ENCODE measurements at places on chromosomes 12 and 14. TPM values are rescaled to one million over a fixed set of nuclear protein-coding genes. Genes with fewer than 3 reads are reported as not detected.

DNA sequence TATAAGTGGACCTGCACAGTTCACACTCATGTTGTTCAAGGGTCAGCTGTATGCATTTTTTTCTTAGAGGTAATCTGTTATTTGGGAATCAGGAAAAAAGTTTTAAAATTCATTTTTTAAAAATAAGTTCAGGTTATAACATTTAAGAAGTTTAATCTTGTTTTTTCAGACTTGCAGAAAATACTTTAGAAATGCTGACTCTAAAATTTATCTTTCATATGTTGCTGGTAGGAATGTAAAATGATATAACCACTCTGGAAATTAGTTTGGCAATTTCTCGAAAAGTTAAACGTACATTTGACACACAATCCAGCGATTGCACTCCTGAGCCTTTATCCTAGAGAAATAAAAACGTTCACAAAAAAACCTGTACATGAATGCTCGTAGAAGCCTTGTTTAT lies 4.7 kb downstream of the VRK1 start:
- DNase-seq, result no peak

- no peak for DNase-seq
These were observed 38.8 kb downstream of the ATL1 start for GRCh38 chr14:50598765-50599164.

- peak; percentile 77 for DNase-seq
These were observed 89.6 kb downstream of the TTC7B start for GRCh38 chr14:90726656-90727055.

GRCh38 chr14:99534863-99535262 lies 53.7 kb downstream of the CCNK start:
- DNase-seq, result no peak

DNA sequence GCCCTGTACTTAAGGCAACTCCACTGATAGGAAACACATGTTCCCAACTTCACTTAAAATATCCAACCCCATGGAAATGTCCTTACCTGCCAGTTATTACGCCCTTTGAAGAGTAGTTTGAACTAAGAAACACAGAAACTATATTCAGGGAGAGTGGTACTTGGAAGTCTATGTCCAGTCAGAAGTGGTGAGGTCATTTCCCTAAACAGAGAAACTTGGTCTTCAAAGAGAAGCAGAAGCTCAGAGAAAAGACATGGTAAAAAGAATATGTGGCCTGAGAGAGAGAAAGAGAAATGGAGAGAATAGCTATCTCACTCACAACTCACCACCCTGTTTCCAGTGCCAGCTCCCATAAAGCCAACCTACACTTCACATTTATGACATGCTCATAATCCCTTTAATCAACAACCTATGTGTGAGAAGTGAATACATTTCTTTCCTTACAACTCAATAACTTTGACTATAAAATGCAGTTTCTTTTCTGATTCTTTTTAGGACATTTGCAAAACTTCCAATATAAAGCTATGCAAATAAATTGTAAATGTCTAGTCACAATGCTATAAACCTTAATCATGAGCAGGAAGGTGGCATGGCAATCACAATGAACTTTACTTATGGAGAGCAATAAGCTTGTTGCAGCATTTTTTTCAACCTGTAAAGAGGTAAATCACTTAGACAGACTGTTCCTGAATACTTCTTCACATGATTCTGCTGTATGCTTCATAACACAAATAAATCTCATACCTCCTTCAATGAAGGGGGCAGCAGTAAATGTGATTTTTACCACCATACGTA lies 67.1 kb downstream of the CPNE8 start:
- DNase-seq, result no peak

- DNase-seq, result peak; percentile 37
These were observed 55.6 kb upstream of the ZDHHC17 start for GRCh38 chr12:76708296-76708695.

DNA sequence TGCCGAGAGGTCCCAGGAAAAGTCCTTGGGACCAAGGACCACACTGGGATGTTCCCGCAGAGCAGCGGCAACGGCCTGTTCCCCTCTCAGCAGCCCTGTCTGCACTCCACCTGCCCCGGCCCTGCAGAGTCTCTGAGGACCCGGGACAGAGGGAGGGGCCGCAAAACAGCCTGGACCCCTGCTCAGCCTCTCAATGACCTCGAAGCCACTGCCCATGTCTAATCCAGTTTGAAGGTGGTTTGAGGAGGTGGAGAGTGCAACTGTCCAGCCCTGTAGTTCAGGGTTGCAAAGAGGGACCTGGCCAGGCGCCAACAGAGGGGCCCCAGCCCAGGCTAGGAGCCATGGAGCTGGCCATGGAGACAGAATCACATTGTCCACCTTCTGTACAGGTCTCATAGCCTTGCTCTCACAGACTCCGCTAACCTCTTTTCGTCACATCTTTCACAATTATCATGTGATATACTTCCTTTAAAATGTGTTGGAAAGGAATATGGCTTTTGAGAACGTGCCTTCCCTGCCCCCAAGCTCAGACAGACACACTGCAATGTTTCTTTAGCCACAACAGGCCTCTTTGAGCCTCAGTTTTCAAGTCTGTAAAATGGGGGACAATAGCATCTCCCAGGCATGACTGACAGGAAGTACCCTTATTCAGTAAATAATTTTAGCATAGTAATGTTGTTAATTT lies 49.3 kb downstream of the ACTN1 start:
- no peak for DNase-seq

DNA sequence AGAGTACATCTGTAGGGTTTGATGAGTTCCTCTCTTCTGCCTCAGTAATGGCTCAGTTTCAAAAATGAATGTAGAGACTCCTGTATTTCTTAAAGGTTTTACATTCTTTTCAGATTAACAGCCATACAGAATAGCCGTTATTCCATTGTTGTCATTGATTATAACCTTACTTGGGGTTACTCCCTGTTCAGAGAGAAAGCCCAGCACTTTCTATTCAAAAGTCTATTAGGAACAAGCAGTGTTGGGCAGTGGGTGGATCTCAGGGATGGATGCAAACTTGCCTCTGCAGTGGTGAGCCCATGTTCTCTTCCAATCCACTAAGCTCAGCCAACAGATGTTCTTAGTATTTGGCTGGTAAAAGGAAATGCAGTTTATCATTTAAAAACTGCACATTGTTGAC lies 342.6 kb upstream of the E2F7 start:
- peak; percentile 34 for DNase-seq

GRCh38 chr12:13702381-13702780 lies 279.0 kb downstream of the GRIN2B start:
- DNase-seq, result no peak

- no peak for DNase-seq
These were observed 248.5 kb upstream of the FBXO33 start for GRCh38 chr14:39680777-39681176.

DNA sequence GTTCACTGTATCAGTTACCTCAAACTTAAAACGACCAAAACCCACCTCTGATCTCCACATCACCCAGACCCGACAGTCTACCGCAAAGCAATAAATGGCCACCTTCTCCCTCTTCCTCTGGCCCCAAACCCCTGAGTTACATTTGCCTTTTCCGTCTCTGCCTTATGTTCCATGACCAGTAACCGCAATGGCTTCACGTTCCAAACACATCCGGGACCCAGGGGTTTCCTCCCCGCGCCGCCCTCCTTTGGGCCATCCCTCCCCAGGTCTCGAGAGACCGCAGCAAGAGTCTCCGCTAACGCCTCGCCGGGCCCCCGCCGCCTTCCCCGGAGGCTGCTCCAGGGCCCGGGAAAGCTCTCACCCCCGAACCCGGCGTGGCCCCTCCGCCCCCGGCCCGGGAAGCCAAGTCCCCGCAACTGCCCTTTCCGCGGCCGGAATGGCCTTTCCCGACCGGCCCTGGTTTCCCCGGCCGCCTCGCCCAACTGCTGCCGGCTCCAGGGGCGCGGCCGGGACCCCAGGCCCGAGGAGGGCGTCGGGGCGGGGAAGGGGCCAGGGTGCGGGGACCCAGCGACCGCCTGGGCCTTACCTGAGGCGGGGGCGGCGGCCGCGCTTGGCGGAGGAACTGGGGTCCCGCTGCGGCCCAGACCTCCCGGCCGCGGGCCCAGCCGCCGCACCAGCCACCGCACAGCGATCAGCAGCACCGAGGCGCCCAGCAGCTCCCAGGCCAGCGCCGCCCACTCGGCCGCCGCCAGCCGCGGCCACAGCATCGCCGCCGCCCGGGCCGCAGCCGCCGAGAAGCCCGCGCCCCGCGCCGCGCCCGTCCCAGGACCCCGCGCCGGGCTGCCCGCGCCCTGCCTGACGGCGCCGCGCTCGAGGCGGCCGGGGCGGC lies at the start of gene ANKLE2:
Gene ANKLE2 (minus strand): TSS at position 801 of the 889 bp plus-strand sequence. CDS start 34 bp downstream, at position 767.
- DNase-seq, result peak; percentile 51

DNA sequence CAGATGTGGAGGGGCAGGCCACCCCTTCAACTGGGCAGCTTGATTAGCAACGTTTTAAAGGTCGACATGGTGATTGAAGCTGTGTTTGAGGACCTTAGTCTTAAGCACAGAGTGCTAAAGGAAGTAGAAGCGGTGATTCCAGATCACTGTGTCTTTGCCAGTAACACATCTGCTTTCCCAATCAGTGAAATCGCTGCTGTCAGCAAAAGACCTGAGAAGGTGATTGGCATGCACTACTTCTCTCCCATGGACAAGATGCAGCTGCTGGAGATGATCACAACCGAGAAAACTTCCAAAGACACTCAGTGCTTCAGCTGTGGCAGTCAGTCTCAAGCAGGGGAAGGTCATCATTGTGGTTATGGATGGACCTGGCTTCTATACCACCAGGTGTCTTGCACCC lies 23.9 kb upstream of the AICDA start:
- DNase-seq, result peak; percentile 25

DNA sequence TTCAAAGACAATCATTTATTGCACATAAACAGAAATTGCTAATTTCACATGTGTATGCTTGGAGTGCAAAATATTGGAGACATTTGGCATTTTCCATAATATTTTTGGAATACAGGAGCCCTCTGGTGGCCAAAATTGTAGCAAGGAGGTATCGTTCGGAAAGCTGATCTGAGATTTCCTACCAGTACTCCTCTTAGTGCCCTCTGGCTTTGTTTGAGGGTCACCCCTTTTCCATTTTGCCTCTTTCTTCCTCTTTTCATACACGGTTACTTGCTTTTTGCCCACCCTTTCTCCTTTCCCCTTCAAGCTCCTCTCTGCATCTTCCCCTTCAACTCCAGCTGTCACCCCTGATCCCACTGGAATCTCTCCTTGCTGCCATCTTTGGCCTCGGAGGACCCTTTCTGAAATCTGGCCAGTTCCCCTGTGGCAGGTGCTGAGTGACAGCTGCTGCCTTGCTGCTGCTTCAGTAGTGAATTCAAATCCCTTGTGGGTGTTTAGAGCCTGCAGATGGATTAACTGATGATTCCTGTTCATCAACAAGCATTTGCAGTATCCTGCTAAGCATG lies 164.6 kb upstream of the PARP11 start:
- peak; percentile 86 for DNase-seq

DNA sequence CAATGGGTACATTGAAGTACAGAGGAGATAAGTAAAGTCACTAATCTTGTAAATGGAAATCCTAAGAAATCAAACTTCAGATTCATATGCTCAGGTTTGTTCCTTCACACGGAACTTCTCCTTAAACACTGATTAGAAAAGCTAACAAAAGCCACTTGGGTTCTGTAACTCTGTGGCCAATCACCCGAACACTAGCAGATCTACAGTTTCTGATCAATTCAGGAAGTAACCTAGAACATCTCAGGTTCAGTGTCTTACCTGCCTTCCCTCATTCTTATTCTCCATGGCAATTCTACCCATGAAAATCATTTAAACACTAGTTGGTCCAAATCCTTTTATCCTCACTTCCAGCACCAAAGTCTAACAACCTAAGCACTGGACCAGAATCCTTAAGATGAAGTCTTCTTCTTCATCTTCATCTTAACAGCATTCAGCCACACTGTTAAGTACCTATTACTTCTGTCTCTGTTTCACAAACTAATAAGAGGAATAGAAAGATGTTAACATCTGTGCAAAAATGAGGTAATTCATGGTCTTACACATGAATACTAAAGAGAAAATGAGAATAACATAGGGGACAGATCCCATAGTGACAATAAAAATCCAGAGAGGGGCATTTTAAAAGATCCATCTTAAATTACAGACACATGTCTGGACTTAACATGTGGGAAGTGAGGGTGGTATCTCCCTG lies 184.5 kb downstream of the SSPN start:
- DNase-seq, result no peak

- no peak for DNase-seq
These were observed 38.2 kb downstream of the PAWR start for GRCh38 chr12:79652521-79652920.

DNA sequence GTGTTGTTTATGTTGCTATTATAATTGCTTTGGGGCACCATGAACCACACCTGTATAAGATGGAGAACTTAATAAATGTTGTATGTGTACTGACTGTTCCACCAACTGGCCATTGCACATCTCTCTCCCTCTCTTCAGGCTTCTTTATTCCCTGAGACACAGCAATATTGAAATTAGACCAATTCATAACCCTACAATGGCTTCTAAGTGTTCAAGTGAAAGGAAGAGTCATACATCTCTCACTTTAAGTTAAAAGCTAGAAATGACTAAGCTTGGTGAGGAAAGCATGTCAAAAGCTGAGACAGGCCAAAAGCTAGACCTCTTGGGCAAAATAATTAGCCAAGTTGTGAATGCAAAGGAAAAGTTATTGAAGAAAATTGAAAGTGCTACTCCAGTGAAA lies 373.3 kb downstream of the RGS6 start:
- DNase-seq, result no peak

DNA sequence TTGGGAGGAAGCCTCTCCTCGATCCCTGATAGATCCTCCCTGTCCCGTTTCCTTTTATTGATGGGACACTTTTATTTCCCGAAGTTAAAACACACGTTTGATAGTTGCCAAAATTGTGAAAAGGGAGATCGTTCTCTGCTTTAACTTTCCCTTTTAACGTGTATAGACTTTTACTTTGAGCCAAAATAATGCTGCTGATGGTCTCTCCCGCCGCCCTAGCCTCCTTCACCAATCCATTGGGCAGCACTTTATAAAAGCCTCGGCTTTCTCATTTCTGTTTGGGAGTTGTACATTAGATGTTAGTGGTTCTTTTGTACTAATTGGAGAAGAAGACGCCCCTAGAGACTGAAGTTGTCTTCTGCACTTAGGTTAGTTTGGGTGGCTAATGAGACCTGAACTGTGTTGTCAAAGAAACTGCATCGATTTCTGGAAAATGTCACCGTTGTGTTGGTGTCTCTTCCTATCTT lies 1.4 kb downstream of the TMTC2 start:
- DNase-seq, result peak; percentile 34

- peak; percentile 52 for DNase-seq
These were observed 273.1 kb downstream of the ZFP36L1 start for GRCh38 chr14:68519671-68520187.

UNC79 gene
- polyA plus RNA-seq, result 0.56 TPM

C12orf42 gene
- 0.98 TPM for polyA plus RNA-seq

BRI3BP gene
- 4.7 TPM for polyA plus RNA-seq

SERPINA9 gene
- not detected for polyA plus RNA-seq

CLEC2A gene
- not detected for polyA plus RNA-seq
